RWPE2 (cell line): ENCODE measurements at places on chromosomes 16 and 17.

DNA sequence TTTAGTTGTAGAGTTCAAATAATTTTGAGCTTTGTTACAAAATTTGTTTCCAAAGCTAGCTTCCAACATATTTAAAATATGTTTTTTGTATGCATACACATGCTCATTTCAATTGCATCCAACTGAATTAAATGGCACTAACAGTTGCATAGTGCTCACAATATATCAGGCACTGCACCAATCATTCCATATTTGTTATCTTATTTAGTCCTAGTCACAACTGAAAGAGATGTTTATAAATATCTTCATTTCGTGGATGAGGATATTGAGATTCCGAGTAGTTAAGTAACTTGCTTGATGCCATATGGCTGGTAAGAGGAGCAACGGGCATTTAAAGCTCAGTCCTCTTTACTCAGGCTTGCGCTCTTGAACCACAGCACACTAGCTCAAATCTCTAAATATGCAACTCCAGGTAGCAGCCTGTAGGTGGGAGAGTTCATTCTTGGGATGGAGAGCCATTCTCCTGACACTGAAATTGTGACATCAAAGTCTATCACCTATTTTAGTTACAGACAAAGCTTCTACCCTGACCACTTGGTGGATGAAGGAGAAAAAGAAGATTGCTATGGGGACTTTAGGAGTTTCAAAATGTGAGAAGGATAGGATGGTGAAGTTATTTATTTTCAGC lies 118.0 kb upstream of the CA10 start:
- H3K27me3 ChIP-seq: peaks cover 12% of the 10 kb centered on the region
- H3K4me3 ChIP-seq: no peak overlapping the region
- DNase-seq: no peak
- H3K27ac ChIP-seq: no peak overlapping the region

DNA sequence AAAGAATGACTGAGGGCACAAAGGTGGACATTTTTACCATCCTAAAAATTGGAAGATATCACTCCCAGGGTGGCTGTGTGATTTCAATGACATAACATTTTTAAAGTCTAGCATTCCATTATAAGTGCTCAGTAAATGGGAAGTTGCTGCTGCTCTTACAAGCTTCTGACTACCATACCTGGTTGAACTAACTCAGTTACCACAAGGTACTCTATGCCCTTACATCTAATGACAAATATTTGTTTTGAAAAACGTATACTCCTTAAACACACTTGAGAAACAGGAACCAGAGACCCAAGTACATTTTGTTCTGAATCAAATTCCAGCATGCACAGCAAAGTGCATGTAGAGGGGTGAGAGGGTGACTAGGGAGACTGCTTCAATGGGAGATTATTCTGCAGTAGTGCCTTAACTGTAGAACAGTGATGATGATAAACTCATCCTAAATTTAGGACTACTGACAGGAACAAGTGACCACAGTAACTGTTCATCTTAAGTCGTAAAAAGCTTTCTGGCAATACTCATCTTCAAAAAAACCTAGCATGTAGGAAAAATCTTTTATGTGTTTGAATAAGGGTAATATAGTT lies 83.5 kb downstream of the KANSL1 start:
- DNase-seq: no peak
- no peak overlapping the region for H3K4me3 ChIP-seq

DNA sequence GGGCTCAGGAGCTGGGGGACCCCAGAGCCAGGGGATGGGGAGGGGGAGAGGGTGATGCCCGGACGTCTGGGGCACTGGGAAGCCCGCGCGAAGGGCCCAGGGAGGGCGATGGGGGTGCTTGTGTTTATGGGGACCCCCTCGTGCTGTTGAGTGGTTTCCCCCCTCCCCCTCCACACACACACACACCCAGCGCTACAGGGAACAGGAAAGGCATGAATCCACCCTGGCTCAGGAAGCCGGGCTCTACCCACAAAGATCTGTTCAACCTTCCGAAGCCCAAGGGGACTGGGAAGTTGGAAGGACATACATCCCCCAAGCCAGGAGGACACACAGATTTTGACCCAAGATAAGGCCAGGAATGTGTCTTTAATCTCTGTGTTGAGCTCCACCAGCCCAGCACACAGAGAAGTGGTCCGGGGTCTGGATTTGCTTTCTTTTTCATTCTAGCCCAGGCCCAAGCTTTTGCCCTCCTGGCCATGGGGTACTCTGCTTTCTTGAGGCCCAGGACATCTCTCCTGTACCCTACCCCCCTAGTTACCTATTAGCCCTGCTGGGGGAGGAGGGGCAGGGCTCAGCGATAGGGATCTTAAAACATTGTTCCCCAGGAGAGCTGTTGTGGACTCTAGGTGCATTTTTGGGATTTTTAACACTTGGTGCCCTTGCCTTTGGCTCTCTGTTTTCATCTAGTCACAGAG lies 1.2 kb downstream of the UBALD2 start:
- peak overlapping the region; percentile 75 for H3K27ac ChIP-seq
- H3K36me3 ChIP-seq: peaks cover 21% of the 10 kb centered on the region
- no peak for DNase-seq
- H3K4me1 ChIP-seq: peaks cover 44% of the 10 kb centered on the region

DNA sequence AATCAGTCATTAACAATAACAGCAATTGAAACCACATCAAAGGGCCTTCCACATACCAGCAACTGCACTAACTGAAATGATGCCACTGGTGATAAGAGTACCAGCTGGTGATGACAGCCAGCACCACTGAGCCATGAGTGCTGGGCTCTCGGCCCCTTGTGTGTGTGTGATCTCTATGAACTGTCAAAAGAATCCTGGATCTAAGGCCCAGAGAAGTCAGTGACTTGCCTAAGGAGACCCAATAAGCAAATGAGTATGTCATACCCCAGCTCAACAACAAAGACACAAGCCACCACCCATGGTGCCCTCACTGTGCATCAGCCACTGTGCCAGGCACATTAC lies 220.9 kb downstream of the ZNF423 start:
- no peaks in the 10 kb centered on the region for H3K27me3 ChIP-seq
- H3K4me1 ChIP-seq: no peaks in the 10 kb centered on the region
- DNase-seq: no peak
- H3K27ac ChIP-seq: no peak overlapping the region
- no peaks in the 10 kb centered on the region for H3K36me3 ChIP-seq

GRCh38 chr16:29254676-29255495 lies 151.6 kb downstream of the NPIPB11 start:
- no peaks in the 10 kb centered on the region for H3K27me3 ChIP-seq
- no peak overlapping the region for H3K27ac ChIP-seq
- H3K36me3 ChIP-seq: no peaks in the 10 kb centered on the region
- no peak overlapping the region for H3K4me3 ChIP-seq
- no peak for DNase-seq
